ENCODE measurements at places on chromosomes 6 and 20.

DNA sequence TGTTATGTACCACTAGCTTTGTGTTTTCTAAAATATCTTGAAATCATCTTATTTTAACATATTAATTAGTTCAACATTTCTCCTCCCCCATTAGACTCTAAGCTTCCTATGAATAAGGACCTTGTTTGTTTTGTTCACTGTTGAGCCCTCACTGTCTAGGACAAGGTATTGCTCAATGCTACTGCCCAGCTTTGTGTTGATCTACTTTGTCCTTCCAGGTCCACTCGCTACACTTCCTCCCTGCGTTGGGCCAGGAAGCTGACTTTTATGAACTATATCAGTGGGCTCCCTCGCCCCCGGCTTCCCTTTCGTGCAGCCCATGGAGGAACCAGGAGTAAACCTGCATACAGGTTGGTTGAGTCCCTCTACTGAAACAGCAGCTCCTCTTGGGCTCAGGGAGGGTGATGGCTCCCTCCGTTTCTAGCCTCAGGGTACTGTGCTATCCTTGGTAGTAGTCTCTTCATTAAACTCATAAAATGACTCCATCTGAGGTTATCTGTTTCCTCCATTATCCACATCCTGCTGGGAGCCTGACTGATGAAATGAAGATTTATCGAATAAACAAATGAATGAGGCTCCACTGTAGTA, 272.5 kb downstream of the CLIC5 start:
- no peak for DNase-seq

- DNase-seq = no peak
These were observed 95.7 kb upstream of the BMP2 start for GRCh38 chr20:6671829-6672228.

DNA sequence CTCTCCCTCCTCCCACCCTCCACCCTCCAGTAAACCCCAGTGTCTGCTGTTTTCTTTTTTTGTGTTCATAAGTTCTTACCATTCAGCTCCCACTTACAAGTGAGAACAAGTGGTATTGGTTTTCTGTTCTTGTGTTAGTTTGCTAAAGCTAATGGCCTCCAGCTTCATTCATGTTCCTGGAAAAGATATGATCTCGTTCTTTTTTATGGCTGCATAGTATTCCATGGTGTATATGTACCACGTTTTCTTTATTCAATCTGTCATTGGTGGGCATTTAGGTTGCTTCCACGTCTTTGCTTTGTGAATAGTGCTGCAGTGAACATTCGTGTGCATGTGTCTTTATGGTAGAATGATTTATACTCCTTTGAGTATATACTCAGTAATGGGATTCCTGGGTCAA, 42.7 kb upstream of the KCNG1 start:
- DNase-seq = no peak

DNA sequence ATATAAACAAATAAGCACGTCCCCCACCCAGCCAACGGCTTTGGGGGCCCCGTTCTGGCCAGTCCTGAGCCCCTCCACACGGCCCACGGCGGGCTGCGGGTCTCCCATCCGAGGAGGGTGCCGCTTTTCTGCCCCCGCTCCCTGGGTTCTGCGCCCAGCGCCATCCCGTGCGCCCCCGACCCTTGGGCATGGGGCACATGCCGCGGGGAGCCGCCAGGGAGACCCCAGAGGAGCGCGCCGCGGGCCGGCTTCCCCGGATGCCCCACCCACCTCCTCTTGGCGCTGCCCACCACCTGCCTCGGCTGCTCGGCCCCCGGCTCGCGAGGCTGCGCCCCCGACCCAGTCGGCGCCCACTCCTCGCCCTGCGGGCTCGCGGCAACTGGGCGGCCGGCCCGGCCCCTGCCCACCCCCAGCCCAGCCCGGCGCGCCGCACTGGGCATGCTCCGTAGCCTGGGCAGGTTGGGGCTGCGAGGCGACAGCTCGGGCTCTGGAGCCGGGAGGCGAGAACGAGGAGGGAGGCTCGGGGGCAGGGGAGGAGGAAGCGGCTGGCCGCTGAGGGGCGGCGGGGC, 570 bp upstream of the PLCB4 start:
- DNase-seq = peak; percentile 67

GRCh38 chr20:53826597-53827291, 233.1 kb upstream of the ZNF217 start:
- DNase-seq = no peak

DNA sequence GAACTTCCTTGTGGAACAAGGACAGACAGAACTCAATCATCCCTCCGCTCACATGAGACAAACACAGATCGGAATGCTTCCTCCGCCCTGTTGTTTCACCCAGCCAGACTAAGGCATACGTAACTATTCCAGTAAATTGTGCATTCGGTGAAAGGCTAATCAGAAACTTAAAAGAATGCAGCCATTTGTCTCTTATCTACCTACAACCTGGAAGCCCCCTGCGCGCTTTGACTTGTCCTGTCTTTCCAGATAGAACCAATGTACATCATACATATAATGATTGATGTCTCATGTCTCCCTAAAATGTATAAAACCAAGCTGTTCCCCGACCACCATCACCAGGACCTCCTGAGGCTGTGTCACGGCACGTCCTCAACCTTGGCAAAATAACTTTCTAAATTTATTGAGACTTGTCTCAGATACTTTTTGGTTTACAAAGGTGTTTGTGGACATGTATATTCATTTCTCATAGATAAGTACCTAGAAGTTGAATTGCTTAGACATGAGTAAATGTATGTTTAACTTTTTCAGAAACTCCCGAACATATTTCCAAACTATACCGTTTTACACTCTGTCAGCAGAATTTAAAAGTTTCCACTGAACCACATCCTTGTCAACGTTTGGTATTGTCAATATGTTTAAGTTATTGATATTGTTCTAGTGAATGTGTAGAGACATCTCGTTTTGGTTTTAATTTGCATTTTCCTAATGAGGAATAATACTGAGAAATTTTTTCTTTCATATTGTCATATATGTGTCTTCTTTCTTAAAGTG, 197.6 kb upstream of the THBS2 start:
- no peak for DNase-seq

DNA sequence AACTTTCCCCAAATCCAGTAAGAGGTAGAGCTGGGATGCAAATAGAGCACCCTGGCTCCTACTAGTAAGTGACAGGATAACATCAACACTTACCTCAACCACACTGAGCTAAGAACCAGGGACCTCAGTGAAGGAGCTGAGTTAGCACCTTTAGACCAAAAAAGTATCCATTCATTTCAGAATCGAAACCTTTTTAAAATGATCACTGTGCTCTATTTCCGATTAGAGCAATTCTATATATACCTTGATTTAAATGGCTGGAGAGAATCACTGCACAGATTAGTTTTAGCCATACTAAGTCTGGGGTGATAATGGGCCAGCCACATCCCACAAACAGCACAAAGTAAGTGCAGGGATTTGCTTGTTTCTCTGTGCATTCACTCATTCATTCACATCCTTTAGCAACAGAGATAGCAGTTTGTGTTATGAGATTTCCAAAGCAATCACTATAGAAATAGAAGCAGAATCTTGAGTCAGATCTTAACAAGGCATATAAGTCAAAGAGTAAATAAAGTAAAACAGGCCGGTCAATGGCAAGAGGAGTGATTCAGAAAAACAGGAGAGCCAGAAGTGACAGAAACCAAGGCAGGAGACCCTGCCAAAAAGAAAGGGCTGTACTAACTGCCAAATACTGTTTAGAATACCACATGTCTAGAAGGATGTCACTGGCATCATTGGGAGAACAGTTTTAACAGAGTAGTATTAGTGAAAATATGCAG, 136.3 kb downstream of the KIF13A start:
- no peak for DNase-seq

- peak; percentile 88 for DNase-seq
These were observed at the start of gene PREX1 for GRCh38 chr20:48827855-48828733. Gene PREX1 (minus strand): TSS chr20:48827999. CDS start chr20:48827860, 139 bp downstream.

GRCh38 chr20:32277361-32278198, at the start of gene KIF3B:
Gene KIF3B (plus strand): TSS chr20:32277651. CDS start chr20:32309778, 32,127 bp downstream.
- peak; percentile 54 for DNase-seq

DNA sequence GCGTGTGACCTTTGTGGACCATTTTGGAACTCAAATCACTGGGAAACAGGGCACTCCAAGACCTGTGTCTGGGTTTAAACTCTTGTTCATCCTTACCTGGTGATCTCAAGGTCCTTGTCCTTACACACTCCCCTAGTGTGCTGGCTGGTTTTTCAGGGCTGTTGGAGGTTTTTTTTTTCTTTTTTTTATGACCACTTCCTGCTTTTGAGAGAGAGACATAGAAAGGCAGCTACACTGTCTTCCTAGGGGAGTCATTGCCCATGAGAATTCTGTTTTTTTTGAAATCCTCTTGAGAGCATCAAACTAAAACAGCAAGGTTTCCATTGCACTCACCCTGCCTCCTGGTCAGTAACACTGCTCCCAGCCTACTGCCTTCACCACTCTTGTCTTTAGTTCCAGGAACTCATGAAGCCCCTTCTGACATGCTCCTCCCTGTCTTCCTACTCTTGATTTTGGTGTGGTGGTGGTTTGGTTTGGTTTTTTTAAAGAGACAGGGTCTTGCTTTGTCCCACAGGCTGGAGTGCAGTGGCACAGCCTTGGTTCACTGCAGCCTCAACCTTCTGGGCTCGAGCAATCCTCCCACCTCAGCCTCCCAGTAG, 28.6 kb downstream of the PRPH2 start:
- DNase-seq = no peak

GRCh38 chr6:148578489-148578814, 168.4 kb upstream of the UST start:
- no peak for DNase-seq
